ENCODE measurements at places on chromosomes 1 and 21.

GRCh38 chr21:27359141-27359540, 392.3 kb upstream of the ADAMTS5 start:
- DNase-seq: no peak

- DNase-seq: no peak
These were observed 597.7 kb upstream of the ZP4 start for GRCh38 chr1:238488401-238488800.

DNA sequence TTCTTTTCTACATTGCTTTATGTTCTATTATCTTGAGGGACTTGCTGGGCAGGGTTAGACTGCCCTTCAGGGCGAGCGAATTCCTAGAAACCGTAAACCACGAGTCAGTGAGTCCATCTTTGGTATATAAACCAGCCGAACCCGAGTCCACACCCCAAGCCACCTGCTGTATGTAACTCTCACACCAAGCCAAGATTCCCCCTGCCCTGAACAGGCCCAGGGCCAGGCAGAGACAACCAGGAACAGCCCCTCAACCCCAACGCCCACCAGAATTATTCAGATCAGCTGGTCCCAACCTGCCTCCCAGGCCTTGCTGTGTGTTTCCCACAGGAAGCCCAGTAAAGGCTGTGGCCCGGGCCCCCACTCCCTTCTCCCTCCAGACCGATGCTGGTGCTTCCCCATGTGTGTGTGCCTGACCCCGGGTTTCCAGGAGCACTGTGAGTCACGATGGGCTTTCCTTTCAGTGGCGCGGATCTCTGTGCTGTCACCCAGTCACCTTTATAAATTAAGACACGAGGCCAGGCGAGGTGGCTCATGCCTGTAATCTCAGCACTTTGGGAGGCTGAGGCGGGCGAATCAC, 17.1 kb downstream of the KIF17 start:
- no peak for DNase-seq

DNA sequence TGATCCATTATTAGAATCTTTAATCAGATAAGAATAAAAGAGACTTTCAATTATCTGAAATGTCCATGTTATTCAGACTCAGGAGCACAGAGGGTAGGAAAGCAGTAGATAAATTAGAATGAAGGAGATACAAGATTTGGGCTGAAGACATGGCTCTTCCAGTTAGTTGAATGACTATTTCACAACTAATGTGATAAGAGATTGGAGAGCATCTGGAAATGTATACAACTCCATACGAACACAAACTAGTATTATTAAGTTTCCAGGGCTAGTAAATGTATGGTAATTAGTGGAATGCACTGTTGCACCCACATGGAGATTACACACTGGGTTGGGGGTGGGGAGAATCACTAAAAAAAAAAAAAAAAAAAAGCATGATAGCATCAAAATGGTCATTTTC, 618.0 kb downstream of the KIF26B start:
- no peak for DNase-seq

GRCh38 chr1:222373831-222374602, 173.9 kb downstream of the HHIPL2 start:
- no peak for DNase-seq

DNA sequence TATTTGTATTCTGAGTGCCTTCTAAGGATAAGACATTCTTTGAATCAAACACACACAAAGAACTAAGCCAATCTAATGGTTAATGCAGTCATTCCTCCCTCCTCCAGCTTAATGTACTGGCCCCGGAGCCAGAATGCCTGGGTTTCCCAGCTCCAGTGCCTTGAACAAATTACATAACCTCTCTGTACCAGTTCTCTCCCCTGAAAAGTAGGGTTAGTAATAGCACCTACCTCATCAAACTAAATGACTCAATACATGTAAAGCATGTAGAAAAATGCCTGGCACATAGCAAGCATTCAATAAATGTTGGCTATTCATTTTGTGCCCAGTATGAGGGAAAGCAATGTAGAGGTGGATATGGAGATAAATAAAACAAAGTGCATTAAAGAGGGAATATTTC, 14.0 kb downstream of the C1orf52 start:
- DNase-seq: no peak

GRCh38 chr1:109404838-109405237, 7.1 kb upstream of the SORT1 start:
- no peak for DNase-seq

DNA sequence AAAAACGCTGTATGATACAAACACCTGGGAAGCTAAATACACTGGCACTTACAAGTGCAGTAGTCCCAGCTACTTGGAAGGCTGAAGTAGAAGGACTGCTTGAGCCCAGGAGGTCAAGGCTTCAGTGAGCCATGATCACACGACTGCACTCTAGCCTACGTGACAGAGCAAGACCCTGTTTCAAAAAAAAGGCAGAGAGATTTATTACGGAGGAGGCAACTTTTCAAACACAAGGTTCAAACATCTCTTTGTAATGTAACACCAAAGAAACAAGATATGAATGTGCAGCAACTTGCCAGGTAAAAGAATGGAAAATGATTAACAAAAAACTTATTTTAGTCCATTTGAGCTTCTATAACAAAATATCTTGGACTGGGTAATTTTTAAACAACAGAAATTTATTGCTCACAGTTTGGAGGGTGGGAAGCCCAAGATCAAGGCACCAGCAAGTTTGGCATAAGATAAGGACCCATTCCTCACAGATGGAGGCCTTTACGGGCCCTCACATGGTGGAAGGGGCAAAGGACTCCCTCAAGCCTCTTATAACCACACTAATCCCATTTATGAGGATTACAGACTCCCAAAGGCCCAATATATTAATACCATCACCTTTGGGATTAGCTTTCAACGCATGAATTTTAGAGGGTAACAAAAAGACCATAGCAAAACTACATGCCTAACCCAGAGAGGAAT, 73.3 kb downstream of the EVI5 start:
- DNase-seq: no peak

DNA sequence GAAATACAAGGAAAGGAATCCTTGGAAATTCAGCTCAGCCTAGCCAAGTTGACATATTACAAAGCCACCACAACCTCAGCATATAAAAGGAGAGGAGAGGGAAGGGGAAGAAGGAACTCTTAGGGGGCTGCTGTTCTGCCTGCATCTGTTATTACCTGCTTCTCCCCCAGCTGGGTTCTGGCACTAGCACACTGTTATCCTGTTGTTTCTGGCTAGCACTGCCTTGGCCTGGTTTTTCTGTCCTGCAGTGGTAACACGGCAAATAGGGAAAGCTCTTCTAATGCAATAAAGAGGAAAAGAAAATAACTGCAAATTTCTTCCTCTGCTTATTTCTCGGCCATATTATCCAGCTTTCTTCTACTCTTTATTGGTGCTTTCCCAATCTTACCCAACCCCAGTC, 16.5 kb upstream of the VCAM1 start:
- no peak for DNase-seq

DNA sequence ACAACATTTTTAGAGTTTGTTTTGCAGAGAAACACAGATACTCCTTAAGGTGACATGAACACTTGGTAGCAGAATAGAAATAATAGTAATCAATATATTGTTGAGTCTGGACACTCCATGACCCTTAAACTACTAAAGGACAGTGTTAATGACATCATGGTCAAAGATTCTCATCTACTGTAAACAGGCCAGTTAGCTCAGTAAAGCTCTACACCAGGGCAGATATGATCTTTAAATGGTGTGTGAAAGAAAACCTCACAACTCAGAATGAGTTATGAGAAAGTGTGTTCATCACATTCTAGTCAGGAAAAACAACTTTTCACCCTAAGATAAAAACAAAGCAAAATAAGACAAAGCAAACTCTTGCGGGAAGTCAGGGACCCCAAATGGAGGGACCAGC, 58.1 kb upstream of the ADAMTS5 start:
- DNase-seq: no peak

DNA sequence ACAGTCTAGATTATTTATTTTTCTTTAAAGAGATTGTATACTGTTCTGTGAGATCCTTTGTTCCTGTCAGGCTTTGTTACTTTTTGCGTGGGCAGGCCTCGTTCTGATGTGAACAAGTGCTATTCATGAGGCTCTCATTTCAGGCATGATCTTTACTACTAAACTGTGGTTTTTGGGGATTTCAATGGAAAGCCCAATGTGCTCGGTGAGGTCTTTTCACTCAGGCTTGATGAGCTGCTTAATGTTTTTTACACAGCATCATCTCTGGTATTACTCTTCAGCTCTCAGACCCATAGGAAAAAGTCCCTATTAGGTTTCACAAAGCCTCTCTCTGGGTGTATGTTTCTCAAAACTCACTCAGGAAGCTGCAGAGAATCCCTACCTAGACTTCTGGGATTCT, 419.4 kb downstream of the GPATCH2 start:
- no peak for DNase-seq

DNA sequence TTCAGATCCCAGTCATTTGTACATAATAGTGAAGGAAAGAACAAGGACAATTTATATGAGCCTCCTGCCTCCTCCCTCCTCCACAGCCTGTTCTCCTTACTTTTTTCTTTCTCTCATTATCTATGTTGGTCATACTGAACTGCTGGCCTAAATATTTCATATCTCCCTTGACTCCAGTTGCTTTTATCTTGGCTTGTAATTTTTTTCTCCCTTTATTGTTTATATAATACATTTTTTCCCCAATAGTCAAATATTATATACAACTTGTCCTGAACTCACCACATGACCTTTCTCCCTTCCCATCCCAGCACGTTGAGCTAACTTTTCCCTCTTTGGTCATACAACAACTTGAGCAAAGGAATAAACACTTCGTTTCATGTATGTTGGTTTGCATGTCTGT, 752.1 kb downstream of the LTN1 start:
- no peak for DNase-seq

DNA sequence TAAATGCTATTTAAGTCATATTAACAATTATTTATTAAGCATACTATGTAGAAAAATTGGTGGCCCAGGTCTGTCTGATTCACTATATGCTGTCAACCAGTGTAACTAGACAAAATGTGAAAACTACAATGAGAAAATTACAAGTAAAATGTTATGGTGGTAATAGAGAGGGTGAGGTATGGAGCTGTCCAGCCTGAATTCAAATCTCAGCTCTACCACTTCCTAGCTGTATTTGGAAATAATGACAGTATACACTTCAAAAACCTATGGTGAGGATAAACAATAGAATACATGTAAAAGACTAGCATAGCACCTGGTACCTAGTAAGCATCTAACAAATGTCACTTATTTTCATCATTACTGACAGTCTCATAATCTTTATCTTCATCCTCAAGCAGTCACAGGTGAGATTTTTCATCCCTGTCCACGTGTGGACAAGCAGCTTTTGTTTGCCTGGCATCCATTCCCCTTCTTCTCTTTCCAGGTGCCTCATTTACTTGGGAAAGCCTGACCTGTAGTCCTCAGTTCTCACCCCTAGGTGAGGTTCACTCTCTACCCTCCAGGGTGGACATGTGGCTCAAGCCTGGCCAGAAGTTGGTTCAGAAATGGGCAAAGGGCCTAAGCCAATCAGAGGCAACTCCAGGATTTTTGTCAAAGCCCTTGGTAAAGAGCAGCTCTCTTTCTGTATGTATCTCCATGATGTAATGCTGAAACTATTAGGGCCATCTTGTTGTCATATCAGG, 29.5 kb downstream of the EGLN1 start:
- DNase-seq: no peak

DNA sequence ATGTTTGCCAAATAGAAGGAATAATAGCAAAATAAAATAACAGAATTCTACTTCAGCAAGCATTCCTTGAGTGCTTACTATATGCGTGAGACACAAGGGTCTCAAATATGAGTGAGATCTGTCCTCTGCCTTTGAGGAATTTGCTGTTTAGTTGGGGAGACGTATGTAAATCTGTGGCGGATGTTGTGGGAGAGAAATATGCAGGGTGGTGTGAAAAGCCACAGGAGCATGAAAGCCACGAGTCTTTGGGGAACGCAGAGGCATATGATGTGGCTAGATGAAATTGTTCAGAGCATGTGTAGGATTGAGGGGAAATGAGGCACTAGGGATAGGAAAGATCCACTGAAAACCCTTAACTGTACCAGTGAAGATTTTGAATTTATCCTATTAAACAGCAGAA, 244.4 kb downstream of the PBX1 start:
- DNase-seq: no peak

- DNase-seq: no peak
These were observed 180.2 kb downstream of the NR5A2 start for GRCh38 chr1:200207711-200208126.

- DNase-seq: no peak
These were observed 15.2 kb upstream of the ALX3 start for GRCh38 chr1:110085671-110086070.

- DNase-seq: no peak
These were observed 242.4 kb downstream of the PLPP3 start for GRCh38 chr1:56336982-56337381.

Data from cortex of kidney (tissue), 1 donor.